ENCODE measurements at places on chromosomes 3 and 15.

- DNase-seq: no peak
Measured at GRCh38 chr15:80343554-80343992, 60.6 kb upstream of the ARNT2 start.

DNA sequence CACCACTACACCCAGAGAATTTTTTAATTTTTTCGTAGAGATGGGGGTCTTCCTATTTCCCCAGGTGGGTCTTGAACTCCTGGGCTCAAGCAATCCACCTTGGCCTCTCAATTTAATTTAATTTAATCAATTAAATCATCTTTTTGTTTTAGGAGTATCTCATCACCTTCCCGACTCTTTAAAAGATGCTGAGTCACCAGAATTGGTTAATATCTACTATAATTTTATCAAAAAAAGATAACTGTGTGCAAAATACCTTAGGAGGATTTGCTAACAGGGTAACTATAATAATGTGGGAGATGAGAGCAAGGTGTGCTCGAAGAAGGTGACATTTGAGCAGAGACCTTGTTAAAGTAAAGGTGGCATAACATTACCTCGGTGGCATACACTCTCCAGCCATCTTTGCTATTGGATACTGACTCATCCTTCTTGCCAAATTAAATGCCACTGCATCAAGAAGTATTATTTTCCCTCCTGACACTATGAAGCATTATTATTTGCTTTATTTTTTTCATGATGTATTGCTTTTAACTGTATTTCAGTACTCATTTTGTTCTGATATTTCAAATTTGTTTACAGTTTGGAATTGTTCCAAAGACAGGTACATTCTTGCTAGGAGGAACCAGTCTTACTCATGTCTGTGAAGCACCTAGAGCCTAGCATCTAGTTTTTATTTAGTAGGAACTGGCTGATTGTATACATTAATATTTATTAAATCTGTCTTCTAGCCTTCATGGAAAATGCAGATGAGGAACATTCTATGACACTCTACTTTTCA is 200.7 kb downstream of the MBNL1 start:
- no peak for DNase-seq

- no peak for DNase-seq
Measured at GRCh38 chr3:180059356-180059755, 22.6 kb upstream of the PEX5L start.

- DNase-seq: no peak
Measured at GRCh38 chr3:43583481-43583880, 38.3 kb downstream of the ANO10 start.

DNA sequence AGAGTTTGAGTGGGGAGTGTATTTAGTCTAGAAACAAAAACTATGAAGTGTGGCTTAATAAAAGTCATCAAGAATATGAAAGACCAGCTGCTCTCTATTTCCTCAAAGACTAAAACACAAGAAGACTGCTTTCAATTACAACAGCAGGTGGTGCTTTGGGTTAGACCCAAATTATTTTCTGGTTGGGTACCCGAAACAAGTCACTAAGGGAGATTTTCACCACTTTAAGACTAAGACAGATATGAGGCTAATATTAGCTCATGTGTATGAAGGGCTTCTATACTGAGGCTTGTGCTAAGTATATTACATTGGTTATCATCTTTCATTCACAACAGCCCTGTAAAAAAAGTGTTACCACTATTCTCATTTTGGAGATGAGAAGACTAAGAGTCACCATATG is 43.1 kb downstream of the COL8A1 start:
- no peak for DNase-seq

DNA sequence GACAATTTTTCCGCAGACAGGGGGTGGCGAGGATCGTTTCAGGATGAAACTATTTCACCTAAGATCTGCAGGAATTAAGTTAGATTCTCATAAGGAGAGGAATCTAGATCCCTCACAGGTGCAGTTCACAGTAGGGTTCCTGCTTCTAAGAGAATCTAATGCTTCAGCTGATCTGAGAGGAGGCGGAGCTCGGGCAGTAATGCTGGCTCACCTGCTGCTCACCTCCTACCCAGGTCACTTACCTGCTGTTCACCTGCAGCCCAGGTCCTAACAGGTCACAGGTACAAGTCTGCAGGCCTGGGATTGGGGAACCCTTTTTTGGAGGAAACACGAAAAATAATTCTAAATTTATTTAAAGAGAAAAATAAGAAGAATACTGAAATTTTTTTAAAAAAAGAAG is 406.8 kb downstream of the MCTP2 start:
- no peak for DNase-seq

GRCh38 chr15:70059476-70060213 is 38.1 kb downstream of the TLE3 start:
- DNase-seq: no peak

DNA sequence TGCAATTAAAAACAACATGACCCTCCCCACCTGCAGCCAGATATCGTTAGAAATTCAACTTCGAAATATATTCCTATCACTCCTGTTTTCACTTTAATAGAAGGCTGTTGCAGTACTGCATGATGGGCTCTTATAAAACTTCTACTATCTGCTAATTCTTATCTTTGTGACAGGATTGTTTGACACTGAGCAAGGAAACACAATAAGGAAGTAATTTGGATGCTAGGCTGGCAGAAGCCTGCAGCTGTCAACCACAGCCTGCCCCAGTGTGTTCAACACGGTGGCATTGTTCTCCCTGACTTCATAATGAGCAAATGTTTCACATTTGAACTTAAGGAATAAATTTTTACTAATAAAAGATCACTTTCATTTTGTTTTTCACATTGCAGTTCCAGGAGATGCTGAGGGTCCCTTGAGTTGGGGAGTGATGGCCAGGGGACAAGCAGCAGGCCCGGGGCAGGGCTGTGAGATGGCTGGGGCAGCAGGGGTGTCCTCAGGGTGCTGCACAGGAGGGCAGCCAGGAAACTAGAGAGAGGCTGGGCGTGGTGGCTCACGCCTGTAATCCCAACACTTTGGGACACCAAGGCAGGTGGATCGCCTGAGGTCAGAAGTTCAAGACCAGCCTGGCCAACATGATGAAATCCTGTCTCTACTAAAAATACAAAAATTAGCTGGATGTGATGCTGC is 64.8 kb upstream of the SEC61A1 start:
- DNase-seq: no peak

DNA sequence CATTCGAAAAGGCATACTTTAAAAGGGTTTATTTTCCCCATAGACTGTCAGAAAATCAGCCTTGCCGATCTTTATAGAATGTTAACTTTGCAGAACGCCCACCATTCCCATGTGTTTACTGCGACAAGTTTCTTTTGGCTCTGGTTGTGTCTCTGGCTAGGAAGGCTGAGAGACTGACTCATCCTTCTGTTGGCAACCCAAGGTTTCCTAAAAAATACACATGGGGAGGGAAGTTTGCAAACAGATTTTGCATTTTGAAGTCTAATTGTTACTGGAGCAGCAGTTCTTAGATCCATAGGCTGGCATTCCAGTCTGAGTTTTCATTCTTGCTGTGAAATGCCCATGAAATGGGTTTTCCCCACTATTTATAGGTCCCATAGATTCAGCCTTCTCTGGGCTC is 37.9 kb upstream of the MINAR1 start:
- DNase-seq: no peak

GRCh38 chr3:182713743-182714517 is 79.4 kb upstream of the ATP11B start:
- DNase-seq: no peak

GRCh38 chr15:51263116-51263515 is 75.3 kb downstream of the CYP19A1 start:
- DNase-seq: no peak

GRCh38 chr15:27210176-27210575 is 239.2 kb downstream of the GABRG3 start:
- no peak for DNase-seq

DNA sequence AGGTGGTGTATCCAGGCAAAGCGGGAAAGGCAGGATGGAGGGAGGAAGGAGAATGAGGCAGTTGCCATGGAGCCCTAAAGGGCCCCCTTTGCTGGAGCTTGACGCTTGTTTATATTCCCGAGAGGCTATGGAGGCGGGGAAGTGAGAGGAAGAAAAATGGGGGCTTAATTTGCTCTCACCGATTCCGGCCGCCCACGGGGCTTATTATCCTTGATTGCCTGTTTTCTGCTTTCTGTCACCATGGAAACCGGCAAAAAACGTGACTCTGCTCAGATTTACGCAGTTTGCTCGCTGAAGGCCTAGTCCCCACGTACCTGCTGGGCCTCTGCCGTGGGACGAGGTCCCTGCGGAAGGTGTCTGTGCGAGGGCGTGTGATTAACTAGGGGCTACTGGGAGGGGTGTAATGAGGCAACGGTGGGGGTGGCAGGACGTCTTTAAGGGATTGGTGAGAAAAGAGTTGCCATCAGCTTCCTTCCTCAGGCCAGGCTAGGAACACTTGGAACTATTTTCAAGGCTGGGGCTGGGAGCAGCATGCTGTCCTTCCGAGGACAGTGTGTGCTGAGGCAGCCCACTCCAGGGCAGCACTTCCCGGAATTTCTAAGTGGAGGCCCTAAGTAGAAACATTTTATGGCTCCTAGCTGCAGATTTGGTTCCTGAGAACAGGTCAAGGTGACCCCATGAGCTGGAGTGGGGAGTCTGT is 110.8 kb upstream of the NDN start:
- DNase-seq: no peak

GRCh38 chr3:97269202-97269601 is 454.8 kb downstream of the EPHA6 start:
- DNase-seq: no peak

- DNase-seq: no peak
Measured at GRCh38 chr3:133096900-133097613, 58.9 kb downstream of the TMEM108 start.

- no peak for DNase-seq
Measured at GRCh38 chr3:37770336-37770735, 91.3 kb upstream of the CTDSPL start.

- no peak for DNase-seq
Measured at GRCh38 chr15:36709653-36710052, 130.2 kb downstream of the CDIN1 start.

DNA sequence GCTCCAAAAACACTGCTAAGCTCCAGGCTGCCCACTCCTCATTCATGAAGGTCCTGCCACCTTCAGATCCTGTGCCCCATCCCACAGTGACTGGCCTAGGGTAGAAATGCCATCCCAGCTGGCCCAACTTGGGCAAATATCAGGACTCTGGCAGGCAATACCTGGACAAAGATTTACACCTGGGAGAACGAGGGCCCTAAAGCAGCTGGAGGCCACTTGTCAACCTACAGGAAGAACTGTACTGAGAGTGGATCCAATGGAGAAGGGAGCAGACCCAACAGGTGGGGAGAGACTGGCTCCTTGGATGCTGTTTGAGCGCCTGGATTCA is 57.1 kb upstream of the GATA2 start:
- DNase-seq: no peak

- peak; percentile 71 for DNase-seq
Measured at GRCh38 chr15:74956648-74957475, at the start of gene RPP25. RPP25 (minus strand) TSS chr15:74956772; CDS start chr15:74956583, 189 bp downstream.

- DNase-seq: no peak
Measured at GRCh38 chr3:180184816-180185215, 148.1 kb upstream of the PEX5L start.

- DNase-seq: no peak
Measured at GRCh38 chr3:114542359-114542758, 248.5 kb downstream of the TIGIT start.

GRCh38 chr3:21613372-21614070 is 137.5 kb downstream of the ZNF385D start:
- no peak for DNase-seq

GRCh38 chr3:111706527-111706926 is 111.4 kb upstream of the ZBED2 start:
- no peak for DNase-seq

DNA sequence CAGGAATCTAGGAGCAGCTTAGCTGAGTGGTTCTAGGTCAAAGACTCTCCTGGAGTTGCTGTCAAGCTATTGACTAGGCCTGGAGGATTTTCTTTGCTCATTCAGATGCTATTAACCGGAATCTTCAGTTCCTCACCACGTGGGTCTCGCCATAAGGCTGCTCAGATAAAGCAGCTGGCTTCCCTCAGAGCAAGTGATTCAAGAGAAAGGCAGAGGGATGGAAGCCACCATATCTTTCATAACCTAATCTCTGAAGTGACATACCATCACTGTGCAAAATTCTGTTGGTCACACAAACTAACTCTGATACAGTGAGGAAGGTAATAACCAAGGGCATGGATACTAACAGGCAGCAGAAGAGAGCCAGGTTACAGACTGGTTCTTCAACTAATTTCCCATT is 72.7 kb upstream of the FLNB start:
- no peak for DNase-seq

DNA sequence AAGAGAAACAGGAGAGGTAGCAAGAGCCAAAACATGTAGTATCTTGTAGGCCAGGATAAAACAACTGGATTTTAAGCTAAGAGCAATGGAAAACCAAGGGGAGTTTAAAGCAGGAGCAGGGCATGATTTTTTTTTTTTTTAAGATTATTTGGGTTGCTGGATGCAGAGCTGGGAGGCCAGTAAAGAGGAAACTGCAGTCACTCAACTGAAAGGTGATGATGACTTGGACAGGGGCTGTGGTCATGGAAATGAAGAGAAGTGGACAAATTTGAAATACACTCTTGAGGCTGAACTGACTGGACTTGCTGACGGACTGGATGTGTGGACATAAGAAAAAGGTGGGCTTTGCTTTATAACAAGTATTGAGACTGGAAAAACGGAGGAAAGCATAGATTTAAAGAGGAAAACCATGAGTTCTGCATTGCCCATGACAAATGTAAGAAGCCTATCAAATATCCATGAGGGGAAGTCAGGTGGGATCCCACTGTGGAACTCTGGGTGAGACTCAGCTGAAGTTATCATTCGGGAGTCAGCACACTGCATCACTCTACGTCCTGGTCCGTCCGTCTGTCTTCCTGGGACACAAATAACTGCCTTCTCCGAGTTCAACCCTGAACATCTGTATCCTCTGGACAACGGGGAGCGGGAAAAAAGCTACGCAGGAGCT is 688 bp downstream of the XPC start:
- no peak for DNase-seq

DNA sequence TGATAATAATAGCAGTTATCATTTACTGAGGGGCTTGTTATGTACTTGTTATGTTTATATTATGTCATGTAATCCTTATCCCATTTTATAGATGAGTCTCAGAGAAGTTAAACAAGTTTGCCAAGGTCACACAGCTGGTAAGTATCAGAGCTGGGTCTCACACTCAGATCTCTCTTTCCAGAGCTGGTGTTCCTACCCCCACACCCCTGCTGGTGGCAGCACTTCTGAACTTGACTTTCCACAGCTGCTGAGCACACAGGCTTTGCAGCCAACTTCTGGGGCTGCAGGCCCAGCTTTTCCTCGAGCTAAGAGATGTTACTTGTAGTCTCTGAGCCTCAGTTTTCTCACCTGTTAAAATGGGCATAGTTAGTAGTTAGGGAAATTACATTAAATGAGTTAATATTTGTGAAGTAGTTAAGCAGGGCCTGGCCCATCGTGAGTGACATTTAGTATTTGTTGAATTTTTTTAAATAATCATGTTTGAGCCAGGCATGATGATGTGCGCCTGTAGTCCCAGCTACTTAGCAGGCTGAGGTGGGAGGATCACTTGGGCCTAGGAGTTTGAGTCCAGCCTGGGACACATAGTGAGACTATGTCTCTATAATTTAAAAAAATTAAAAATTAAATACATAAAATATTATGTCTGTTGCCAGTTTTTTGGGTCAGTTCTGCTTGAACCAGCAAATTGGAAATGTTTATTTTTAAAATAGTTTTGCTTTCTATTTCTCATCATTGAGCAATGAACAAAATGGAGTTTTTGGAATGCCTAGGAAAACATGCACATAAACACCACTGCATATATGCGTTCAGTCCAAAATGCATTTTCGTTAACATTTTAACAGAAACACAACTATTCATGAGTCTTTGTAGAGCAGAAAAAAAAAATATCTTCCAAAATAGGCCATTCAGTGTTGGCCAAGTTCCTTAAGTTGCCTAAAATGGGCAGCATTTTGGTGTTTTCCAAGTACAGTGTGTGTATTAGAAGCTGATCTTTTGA is 87.3 kb downstream of the SMAD6 start:
- DNase-seq: no peak

Data from stimulated activated CD4-positive, alpha-beta T cell treated with anti-CD3 and anti-CD28 coated beads, Interleukin-4, amount 100 ng/mL, for 24 hours (primary cell).